ENCODE measurements at places on chromosomes 3 and 15.

DNA sequence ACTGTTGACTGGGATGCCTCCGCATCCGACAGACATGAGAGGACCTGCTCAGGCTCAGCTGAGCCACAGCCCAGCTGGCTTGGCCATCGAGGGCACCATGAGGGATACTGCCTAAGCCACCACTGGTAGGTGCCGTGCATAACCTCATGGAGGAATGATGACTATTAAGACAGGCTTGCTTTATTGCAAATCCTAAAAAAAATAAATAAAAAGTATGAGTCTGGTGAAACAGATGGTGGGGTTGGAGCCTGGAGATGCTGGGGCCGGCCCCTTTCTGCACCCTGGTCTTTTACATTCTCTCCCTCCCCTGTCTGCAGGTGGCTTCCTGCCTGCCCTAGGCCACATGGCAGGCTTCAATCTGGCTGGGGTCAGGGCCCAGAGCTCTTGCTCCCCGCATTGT, 24.0 kb upstream of the RAD18 start:
- no peak for DNase-seq

DNA sequence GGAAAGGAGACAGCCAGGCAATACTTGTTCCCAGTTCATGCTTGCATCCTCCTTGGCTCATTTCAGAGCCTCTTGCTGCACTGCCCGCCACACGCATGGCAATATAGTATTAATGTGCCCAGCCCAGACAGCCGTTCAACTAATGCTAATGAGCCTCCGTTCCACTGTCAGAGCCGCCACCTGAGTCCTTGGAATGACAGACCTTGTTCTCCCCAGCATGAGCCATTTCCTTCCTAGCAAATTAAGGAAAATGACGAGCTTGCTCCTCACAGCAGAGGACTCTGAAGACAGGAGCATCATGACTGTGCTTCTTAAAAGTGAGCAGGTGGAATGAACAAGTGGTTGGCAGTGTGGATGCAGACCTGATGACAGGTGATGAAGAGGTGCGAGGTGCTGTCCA, 10.8 kb upstream of the LRRC15 start:
- no peak for DNase-seq

DNA sequence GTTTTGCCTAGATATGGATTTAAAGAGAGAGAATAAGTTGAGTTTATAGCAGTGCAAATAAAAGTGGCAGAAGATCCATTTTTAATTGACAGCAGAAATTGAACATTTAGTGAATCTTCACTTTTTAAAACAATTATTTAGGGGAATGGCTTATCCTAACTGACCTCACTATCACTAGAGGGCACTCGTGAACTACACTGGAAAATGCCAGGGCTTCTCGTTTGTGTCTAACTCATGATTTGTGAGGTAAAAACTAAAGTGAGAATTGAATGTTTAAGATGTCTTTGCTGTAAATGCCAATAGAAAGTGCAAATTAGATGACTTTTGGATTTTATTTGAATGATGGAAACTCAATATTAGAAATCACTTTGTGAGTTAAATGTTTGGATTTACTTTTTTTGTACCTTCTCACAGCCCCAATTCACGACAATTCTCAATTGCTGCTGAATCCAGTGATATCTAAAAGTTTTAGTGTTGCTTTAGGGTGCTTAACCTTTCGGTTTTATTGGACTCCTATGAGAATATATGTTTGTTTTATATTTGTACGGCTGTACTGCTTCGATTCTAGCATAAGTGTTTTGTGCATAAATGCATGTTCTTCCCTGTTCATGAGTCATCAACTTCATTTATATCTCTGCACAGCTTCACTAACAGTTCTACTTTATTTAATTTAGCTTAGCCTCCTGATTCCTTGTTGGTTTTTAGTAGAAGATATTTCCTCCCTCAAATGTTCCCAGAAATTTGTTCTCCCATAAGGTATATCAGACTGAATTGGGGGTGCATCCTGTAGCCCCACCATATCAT, 462.1 kb downstream of the MFSD1 start:
- DNase-seq = peak; percentile 20

- DNase-seq = no peak
Observed at GRCh38 chr3:10085738-10086137, 22.3 kb downstream of the FANCD2OS start.

DNA sequence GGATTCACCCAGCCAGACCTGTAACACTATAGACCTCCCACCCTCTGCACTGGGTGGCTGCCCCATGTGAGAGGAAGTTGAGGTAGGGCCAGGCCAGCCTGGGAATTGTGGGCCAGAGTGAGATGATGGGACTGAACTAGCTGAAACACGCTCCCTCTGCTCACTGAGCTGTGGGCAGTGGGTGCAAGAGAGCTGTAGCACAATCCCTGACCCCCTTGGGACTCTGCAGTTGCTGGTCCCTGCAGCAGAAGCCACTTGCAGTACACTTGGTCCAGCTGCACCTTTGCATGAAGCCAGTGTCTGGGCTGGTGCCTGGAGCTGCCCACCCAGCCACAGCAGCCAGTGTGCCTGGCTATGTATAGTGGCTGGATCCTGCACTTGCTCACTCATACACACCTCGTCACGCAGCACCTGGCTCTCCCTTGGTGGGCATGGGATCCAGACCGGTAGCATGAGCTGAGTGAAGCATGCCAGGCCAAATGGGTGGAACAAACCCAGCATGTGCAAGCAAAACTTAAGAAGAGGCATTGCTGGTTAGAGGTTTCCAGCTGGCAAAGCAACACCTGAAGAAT, 805.7 kb upstream of the GBE1 start:
- no peak for DNase-seq

DNA sequence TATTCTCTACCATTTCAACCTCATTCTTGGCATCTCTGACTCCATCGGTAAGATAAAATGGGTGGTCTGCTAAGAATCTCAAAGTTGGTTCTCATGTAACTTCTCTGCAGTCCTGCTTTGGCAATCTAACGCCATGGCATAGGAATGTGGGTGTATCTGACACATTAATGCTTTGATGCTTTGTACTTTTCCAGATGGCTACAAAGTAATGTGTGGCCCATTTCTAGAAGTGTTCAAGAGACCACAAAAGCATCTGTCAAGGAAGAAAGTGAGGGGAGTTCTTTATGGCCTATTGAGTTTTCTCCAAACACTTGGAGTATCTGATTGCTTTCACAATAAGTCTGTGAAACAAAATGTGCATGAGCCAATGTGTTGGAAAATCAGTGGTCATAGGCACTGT, 339.9 kb upstream of the TGFBR2 start:
- DNase-seq = no peak

- DNase-seq = no peak
Observed at GRCh38 chr15:27743638-27744037, 355.5 kb downstream of the OCA2 start.

DNA sequence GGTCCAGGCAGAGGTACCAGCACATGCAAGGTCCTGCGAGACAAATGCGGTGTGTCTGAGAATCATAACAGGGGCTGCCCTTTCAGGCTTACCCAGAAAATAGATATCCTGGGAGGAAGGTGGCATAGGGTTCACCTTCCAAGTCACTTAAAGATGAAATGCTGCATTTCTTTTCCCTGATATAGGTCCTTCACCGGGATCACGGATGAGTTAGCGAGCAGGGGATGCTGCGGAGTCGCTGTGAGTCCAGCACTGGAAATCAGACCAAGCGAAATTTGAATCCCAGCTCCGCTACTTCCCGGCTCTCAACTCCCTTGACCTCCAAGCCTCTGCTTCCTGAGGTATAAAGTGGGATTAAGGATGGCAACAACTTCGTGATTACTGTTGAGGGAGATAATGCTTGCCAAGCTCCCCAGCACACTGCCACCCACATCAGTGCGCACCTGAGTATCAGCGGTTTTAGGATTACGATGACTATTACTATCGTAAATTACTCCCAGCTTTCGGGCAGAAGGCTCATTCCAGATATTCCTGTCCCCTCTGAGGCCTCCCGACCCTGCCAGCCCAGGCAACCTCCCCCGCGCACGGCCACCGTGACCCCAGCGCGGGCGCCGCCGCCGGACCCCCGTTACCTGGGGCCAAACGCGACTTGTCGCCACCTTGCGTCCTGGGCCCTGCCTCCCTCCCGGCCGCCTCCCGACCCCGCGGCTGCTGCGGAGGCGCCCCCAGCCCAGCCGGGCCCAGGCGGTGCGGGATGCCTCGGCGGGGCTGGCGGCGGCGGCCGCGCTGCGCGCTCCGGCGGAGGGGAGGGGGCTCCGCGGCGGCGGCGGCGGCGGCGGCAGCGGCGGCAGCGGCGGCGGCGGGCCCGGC, 589 bp upstream of the GPR27 start:
- no peak for DNase-seq

DNA sequence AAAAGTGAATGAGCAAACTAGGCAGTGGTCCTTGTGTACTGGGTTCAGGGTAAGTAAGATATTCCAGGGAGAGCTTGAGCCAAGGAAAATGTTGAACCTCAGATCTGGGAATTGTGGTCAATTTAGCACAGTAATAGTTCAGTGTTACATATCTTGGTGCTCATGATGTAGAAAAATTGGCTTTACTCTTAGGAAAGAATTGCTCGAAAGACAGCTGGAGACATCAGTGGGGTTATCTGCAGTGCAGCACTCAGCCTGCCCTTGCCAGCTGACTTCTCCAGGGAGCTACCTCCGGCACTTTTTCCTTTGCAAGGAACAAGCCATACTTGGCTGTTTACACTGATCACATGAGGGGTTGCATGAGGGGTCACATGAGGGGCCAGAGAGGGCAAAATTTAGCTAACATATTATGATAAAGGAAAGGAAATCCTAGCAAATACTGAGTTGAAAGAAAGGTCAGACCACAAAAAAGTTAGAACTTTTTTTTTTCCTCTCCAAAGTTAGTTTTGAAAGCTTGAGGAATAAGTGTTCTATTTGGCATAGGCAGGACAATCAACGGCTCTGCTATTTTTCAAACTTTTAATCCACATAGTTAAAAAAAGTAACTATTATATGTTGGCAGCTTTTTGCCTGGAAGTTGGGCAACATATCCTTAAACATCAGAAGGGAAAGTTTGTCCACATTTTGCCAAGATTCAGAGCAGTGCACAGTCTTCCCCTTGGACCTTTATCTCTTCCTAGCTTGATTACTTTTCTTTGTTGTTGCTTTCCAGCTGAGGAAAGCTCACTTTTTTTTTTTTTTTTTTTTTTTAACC, 92.4 kb downstream of the COL6A6 start:
- DNase-seq = no peak

DNA sequence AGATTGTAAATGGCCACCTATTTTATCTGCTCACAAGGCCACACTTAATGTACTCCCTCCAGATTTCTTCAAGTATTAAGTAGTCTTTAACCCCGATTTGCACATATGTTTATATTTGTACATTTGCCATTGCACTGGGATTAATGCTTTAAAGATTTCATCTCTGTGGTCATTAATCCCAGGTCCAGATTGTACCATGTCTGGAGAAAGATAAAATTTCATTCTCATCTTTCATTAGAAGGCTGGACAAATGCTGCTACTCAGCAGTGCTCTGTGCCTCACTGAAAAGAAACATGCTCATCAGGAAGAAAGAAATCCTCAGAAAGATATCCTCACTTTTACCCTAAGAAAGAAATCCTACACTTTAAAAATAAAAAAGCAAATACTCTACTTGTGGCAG, 62.5 kb upstream of the LRRC3B start:
- DNase-seq = no peak

DNA sequence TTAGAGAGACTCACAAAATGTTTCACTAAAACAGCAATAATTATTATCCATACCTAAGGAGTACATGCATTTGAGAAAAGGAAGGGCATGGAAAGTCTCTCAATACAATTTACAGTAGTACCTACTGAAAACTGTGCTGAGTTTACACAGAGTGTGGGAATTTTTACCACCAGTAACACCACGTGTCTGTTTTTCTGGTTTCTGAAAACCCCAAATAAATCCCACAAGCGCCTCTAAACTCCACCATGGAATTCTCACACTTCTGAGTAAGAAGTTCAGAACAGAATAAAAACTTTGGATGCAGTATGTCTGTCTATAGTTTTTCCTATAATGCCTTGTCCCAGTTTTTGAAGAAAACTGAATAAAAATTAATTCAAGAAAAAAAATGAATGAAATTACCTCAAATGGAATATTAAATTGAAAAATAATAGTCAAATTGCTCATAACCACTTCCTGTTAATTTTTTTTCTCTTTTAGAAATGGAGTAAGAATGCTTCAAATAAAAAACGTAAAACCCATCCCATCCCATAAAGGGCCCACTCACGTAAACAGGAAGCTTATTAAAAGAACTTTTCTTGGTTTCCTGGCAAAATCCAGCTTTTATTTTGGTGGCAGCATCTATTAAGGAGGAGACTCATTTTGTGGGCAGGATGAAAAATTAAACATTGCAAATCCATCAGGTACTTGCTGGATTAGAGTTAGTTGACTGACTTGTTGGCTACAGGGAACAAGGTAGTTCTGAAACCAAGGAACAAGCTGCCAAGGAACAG, 378.1 kb downstream of the TIGIT start:
- DNase-seq = no peak

- no peak for DNase-seq
Observed at GRCh38 chr3:17088602-17089313, 204.0 kb downstream of the PLCL2 start.

GRCh38 chr15:88204584-88204983, 52.0 kb downstream of the NTRK3 start:
- no peak for DNase-seq

DNA sequence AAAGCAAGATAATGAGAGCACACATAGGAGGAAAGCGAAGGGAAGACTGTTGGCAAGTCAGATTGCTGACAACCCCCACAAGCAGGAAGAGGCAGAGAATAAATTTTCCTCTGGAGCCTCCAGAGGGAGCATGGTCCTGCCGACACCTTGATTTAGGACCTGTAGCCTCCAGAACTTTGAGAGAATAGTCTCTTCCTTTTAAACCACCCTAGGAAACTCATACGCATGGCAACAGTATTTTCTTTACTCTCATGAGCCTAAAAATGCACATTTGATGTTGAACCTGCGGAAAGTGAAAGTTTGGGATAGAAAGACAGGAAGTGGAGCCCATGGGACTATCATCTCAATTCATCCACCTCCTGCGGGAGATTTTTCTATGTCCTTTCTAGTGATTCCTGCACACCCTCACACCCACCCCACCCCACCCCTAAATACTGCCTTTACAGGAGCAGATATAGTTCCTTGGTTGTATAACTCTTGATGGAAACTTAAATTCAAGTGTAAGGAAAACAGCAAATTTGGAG, 116.7 kb upstream of the LPP start:
- no peak for DNase-seq

DNA sequence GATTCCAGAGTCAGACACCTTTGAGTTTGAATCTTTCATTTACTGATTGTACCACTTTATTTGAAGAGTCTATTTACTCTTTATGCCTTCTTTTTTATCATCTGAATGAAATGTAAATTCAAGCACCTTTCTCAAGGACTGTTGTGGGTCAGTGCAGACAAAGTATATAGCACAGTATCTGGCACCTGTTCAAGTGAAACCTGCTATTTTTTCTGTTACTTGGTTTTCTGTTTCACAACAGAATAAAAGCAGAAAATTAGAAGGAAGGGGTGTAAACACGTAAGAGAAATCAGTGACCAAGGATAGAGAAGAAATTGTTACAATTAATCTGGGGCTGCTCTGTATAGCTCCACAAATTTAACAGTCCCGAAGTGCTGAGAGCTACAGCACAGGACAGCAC, 357.4 kb downstream of the RSL24D1 start:
- no peak for DNase-seq

GRCh38 chr15:69727121-69727924, 274.7 kb downstream of the RPLP1 start:
- DNase-seq = no peak
